ENCODE measurements at places on chromosomes 1 and 21.

- DNase-seq, result no peak
Observed at GRCh38 chr1:222946436-222946835, 131.6 kb downstream of the DISP1 start.

- no peak for DNase-seq
Observed at GRCh38 chr1:111370871-111371270, 56.7 kb downstream of the OVGP1 start.

GRCh38 chr1:90510143-90510542, 207.0 kb downstream of the BARHL2 start:
- no peak for DNase-seq

GRCh38 chr1:193979219-193979618, 792.8 kb upstream of the B3GALT2 start:
- DNase-seq, result no peak

DNA sequence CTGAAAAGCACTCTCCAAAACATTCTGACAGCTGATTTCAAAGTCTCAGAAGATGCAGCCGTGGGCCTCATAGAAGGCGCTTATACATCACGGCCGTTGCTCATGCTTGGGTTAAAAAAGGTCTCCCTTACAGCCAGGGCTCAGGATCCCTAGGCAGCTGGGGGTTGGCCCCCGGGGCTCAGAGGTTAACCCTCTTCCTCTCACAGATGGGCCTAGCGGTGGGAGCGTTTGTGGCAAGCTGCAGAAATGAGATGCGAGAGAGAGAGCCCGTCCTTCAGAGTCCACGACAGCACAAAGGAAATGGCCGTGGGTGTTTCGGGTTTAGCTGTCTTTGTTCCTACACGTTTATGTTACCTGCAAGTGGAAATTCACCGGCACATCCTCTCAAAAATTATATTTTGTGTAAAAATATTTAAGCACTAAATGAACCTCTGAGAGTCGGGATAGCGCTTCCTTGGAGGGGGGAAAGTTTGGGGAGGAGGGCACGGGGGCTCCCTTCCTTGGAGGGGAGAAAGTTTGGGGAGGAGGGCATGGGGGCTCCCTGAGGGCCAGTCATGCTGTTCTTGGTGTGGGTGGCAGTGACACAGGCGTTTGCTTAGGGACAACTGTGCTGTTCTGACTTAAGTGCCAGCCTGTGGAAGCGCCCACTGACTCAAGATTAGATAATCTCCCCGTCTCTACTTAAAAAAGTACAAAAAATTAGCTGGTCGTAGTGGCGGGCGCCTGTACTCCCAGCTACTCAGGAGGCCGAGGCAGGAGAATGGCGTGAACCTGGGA, 20.5 kb upstream of the PRDM15 start:
- no peak for DNase-seq

DNA sequence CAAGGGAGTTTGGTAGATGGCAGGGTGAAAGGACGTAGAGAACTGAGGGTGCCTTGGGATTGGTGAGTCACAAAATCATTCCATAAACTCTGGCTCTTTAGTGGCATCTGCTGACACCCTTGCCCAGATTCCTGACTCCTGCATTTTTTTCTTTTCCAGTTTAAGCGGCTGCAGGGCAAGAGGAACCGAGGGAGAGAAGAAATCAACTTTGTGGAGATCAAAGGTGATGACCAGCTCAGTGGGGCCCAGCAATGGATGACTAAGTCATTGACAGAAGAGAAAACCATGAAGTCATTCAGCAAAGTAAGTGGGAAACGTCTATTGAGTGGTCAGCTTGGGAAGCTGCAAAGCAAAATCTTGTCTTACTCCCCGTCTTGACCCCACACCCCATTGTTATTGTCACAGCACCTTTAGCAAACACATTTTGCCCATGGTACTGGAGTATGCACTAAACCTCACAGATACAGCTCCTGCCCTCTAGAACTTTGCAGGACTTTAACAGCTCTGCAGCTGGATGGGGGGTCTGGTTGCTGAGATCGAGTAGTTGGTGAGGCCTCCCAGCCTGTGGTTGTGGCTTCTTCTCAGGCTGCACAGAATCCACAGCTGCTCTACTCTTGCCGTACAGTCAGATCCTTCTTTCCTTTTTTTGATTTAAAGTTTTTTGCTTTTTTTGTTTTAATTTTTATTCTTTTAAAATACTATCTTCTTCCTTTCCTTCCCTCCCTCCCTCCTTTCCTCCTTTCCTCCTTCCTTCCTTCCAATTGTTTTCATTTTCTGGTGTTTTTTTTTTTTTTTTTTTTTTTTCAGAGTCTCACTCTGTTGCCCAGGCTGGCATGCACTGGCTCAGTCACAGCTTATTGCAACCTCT, 21.9 kb downstream of the SH2D2A start:
- no peak for DNase-seq

- no peak for DNase-seq
Observed at GRCh38 chr1:158019171-158019868, 25.9 kb downstream of the KIRREL1 start.

DNA sequence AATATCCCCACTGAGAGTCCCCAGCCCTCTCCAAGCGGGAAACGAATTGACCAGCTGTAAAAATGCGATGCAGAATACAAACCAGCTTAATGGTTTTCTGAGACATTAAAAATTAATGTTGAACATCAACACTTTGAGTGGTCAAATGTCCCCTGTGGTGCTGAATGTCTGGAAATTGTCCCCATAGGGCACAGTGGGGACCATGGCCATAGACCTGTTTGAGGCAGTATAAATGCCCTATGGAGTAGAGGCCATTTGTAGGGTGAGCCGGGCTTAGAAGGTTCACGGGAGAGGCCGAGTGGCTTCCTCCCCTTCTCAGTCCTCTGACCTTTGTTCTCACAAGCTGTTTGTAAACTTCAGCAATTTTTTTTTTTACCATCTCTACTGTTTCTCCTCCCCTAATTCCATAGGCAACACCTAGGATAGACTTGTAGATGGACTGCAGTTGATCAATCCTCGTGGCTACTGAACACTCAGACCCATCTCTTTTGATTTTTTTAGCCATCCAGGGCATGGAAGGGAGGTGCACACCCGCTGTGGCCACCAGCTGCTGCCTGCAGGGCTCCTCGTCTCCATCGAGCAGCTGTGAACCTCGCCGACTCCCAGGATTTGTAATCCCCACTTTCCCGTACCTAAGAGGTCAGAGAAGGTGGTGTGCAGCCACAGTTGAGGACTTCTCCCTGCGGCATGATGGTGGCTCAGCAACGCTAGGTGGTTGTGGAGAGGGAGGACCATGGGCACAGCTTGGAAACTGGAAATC, 41.0 kb downstream of the KAZN start:
- peak; percentile 41 for DNase-seq

DNA sequence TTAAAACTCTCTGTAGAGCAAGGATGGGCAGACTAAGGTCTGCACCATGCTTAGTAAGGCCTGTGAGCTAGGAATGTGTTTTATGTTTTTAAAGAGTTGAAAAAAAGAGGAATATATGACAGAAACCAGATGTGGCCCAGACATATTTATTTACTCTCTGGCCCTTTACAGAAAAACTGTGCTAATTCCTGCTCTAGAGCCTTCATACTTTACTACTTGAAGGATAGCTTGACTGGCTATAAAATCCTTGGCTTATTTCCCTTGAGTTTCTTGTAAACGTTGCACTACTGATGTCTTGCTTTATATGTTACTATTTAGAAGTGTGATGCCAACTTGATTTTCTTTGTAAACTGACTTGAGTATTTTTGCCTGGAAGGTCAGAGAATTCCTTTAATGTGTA, 33.5 kb downstream of the CTBS start:
- no peak for DNase-seq

DNA sequence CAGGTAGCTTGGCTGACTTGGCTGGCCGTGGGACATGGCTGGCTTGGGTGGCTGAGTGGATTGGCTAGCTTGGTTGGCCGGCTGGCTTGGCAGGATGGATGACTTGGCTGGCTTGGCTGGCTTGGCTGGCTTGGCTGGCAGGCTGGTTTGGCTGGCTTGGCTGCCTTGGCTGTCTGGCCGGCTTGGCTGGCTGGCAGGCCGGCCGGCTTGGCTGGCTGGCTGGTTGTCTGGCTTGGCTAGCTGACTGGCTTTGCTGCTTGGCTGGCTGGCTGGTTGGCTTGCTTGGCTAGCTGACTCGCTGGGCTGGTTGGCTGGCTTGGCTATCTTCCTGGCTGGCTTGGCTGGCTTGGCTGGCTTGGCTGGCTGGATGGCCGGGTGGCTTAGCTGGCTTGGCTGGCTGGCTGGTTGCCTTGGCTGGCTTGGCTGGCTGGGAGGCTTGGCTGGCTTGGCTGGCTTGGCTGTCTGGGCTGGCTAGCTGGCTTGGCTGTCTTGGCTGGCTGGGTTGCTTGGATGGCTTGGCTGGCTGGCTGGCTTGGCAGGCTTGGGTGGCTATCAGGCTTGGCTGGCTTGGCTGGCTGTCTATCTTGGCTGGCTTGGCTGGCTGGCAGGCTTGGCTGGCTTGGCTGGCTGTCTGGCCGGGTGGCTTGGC, 129.7 kb upstream of the FAM72C start:
- peak; percentile 81 for DNase-seq

GRCh38 chr1:98172578-98172977, 251.7 kb upstream of the DPYD start:
- no peak for DNase-seq

DNA sequence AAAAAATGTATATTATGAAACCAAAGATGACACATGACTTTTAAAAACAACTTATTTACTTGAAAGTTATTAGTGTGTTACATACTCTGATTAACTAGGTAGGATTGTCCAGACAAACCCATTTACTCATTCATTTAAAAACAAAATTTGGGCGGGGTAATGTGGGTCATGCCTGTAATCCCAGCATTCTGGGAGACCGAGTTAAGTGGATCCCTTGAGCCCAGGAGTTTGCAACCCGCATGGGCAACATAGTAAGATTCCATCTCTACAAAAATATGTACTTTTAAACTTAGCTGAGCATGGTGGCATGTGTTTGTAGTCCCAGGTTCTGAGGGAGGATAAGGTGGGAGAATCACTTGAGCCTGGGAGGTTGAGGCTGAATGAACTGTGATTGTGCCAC, 1414.7 kb downstream of the PLA2G4A start:
- no peak for DNase-seq

DNA sequence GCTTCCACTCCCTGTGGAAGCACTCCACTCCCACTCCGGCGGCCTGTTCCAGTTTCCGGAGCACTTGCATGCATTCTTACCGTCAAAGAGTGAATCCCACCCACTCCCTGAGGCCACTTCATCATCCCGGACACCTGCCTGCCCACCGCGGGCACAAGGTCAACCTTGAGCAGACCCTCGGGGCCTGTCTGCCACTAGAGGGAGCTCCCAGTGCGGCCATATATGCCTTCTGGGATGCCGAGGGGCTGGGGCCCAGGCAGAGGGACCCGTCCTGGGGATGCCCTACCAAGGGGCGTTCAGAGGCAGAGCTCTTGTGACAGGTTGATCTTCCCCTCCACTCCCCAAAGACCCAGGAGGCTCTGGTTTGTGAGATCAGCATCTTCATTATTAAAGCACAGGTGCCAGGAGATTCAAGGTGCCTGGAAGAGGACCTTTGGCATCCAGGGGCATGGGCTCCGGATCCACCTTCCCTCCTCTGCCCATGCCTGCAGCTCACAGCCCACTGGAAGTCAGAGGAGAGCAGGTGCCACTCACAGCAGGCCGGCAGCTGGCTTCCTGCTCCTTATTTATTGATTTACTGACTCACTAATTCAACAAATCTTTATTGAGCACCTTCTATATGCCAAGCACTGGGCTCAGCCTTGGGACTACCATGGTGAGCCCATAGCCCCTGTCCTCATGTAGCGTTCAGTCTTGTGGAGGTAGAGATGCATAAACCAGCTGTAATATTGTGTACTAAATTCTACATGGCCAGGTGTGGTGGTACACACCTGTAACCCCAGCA, 47.3 kb downstream of the UBIAD1 start:
- DNase-seq, result no peak

GRCh38 chr1:113451710-113452109, 61.4 kb downstream of the MAGI3 start:
- DNase-seq, result no peak

GRCh38 chr1:4083231-4084047, 183.4 kb upstream of the C1orf174 start:
- peak; percentile 15 for DNase-seq

DNA sequence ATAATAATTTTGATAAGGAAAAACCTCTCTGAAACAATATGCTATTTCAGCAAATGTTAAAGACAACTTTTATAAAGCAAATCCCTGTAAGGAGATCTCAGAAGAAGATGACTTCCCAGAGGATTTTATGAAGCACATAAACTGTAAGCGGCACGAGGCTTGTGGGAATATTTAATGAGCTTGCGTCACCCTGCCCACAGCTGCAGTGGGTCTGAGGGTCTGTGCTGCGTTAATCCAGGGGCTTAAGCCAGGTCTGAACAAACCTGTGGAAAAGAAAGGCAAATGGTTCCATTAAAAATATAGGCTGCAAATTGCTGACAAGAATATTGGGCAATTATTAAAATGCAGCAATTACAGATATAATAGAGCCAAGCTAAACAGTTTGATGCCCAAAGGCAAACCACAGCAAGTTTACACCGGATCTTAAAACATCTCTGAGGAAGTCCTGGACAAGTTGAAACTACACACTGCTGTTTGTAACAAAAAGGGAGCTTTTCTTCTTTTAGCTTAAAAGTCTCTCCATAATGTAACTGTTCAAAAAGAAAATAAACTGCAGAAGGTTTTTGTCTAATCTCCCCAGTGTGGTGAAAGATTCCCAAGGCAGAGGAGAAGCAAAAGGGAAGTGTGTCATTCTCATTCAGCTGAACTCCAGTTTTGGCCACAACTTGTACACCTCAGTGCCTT, 21.8 kb downstream of the TGFBR3 start:
- DNase-seq, result no peak

DNA sequence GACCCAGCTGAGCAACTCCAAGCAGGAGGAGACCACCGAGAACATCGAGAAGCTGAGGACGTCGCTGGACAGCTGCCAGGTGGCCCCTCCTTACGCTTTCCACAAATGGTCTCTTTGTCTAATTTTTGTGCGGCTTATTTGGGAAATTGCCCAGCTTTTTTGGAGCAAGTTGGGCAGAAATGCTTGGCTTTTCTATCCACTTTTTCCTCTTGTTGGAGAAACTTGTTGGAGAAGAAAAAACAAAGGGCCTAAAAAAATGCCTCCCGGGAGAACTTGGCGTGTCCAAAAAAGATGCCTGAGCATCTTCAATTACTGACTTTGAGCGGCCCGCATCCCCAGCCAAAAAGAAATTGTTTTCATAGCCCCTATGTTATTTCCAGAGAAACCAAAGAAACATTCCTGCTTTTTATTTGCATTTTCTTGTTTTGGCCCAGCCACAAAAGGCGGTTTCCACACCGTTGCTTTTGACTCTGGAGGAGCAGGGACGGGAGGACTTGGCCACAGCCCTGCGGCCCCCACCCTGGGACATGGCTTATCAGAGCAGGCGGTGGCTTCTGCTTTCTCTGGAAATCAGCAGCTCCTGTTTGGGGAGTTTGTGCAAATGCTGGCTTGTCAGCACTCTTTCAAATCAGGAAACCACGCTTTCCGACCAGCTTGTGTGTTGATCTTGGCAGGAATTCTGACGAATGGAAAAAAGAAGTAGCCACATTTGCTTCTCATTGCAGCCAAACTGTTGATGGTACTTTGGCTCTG, 81.2 kb upstream of the EFHD2 start:
- DNase-seq, result peak; percentile 74

GRCh38 chr1:245000872-245001188, 136.5 kb upstream of the HNRNPU start:
- DNase-seq, result no peak

- no peak for DNase-seq
Observed at GRCh38 chr1:11943619-11944018, 9.1 kb downstream of the PLOD1 start.

GRCh38 chr1:3453203-3453761, 1.2 kb upstream of the ARHGEF16 start:
- DNase-seq, result no peak

GRCh38 chr1:189524501-189524900, 953.2 kb downstream of the BRINP3 start:
- DNase-seq, result no peak

GRCh38 chr1:212228076-212228475, 57.1 kb upstream of the PPP2R5A start:
- no peak for DNase-seq
